ENCODE measurements at places on chromosomes 5 and 9.

- peak; percentile 66 for DNase-seq
Observed at GRCh38 chr9:135939351-135940265, 21.6 kb downstream of the UBAC1 start.

- DNase-seq, result no peak
Observed at GRCh38 chr5:166906991-166907713, 1384.3 kb upstream of the WWC1 start.

- no peak for DNase-seq
Observed at GRCh38 chr5:67361932-67362729, 165.5 kb upstream of the CD180 start.

DNA sequence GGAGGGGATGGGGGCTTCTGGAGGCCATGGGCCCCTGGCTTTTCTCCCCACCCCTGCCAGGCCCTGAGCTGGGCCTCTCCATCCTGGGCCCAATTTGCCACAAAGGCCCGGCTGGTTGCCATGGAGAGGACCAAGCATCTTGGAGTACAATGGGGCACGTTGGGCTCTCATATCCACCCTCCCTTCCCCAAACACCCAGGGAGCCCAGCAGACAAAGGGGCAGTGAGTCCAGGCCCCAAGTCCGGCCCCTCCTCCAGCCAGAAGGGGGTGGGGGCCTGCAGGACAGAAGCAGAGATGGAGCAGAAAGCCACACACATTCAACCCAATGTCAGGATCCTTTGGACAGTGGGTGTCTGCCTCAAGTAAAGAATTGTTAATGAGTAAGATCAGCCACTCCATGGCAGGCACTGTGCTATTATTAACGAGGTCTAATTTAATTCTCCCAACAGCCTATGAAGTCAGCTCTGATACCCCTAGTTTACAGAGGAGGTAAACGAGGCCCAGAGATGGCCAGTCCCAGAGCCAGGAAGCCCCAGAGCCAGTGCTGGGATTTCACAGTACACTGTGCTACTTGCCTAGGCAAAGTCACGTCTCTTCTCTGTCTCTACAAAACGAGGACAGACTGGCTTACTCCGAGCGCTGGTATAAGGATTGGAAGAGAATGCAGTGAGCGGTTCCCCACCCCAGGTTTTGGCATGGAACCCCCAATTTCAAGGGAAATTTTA is 2.3 kb downstream of the CRB2 start:
- no peak for DNase-seq

DNA sequence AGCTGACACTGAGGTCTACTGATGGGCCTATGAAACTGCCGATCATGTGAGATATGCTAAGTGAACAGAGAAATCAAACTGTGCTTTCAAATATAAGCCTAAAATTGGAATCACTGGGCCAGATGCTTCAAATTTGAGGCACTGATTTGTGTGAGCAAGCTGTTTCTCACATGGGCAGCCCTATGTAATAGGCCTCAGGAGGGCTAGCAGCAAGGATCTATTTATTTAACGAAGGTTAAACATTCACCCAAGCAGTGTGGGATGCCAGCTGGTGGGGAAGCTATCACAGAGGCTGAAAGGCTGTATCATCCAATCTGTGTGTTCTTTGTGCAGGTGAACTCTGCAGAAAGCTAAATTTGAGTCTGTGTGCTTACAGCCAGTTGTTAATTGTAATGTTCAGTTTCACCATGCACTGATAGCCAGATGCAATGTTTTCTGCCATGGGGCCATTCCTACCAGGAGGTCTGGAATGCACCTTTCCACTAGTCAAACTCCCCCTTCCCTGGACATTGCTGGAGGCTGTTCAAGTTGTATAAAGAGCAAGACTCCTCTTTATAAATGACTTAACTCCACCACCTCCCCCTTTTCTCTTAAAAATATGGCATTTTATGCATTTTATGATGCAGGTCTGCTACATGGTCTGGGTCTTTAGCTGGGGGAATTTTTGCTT is 228.9 kb downstream of the SH3GL2 start:
- DNase-seq, result no peak

DNA sequence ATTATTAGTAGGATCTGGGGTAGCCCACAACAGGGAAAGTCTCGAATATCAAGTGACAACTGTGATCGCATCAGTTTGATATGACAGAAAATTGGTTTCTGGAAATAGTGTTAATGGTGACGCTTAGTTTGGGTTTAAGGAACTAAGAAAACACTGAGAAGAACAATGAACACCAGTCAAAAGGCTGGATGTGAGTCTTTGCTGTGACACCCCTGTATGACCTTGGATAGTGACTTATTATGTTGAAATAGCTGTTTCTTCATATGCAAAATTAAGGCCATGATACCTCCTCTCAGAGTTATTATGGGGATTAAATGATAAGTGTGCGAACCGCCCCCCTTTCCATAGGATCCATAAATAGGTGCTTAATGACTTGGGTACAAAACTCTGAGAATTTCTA is 926 bp downstream of the DNAJC25 start:
- DNase-seq, result no peak

DNA sequence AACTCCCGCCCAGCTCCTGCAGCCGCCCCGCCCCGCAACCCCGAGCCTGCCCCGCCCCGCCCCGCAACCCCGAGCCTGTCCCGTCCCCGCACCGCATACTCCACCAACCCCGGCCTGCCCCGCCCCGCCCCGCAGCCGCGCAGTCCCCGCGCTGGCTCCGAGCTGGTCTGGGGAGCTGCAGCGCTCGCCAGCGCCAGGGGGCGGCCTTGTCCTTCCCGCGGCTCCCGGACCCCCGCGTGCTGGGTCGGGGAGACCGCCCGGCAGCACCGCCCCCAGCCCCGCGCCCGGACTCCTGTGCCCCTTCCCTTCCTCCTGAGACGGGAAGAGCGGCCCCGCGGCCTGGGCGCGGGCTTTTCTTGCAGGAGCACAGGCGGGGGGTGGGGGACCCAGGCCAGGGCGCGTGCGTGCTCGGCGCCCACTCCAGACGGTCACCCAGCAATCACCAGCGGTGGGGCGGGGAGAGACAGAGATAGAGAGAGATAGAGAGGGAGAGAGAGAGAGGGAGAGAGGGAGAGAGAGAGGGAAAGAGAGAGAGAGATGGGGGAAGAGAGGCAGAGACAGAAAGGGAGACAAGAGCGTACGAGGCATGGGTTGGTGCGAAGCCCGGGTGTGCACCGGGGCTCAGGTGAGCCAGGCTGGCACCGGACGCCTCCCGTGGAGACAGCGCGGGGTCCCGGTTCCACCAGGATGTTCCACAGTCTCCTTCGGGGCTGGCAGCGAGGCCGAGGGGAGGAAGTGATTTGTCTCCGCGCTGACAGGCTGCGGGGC is 14.7 kb upstream of the TMEM250 start:
- DNase-seq, result peak; percentile 30

GRCh38 chr5:76946090-76946489 is 6.8 kb upstream of the CRHBP start:
- no peak for DNase-seq

DNA sequence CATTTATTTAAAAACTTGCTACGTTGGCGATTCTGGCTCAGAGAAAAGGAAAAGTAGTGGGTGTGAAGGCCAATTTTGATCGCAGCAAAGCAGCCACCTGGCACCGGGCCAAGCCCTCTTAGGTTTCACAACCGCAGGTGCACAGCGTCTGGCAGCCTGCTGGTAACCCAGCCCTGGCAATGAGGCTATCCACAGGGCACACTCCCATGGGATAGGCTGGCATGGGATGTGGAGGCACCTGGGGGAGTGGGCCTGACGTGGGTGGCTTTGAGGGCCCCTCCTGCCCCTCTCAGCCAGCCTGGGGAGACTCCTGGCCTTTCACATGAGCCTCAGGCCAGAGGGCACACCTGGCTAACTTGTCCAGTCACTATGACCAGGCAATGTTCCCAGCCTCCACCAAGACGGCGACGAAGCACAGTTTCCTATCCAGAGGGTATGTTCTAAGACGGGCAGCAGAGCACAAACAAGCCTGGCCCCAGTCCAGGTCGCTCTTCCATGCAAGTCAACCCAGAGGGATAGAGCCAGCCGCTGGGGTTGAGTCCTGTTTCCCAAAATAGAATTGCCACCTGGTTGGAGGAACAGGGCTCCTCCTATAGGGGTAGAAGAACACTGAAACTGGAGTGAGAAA is 19.0 kb downstream of the CMBL start:
- peak; percentile 30 for DNase-seq

GRCh38 chr5:141850244-141850768 is 27.9 kb downstream of the PCDH1 start:
- DNase-seq, result peak; percentile 25

- no peak for DNase-seq
Observed at GRCh38 chr5:89228355-89228754, 345.4 kb upstream of the MEF2C start.

GRCh38 chr5:57450991-57451876 is 31.4 kb downstream of the ACTBL2 start:
- no peak for DNase-seq

- no peak for DNase-seq
Observed at GRCh38 chr5:175773534-175774070, 97.8 kb upstream of the CPLX2 start.

DNA sequence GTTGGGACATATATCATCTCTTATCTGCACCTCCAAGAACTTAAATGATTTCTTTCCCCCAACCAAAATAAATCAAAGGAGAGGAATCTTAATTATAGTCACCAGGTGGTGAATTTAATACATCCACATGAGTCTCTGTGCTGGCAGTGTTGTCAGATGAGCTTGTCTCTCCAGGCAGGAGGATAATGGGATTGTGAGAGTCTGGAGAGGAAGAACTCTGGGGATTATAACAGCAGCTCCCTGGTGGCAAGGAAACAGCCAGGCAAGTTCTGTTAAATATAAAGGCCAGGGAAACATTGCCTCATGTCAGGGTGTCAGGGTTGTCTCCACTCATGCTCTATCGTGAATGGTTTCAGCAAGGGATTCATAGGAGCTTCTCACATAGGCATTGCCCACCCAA is 80.8 kb downstream of the TLR4 start:
- no peak for DNase-seq

DNA sequence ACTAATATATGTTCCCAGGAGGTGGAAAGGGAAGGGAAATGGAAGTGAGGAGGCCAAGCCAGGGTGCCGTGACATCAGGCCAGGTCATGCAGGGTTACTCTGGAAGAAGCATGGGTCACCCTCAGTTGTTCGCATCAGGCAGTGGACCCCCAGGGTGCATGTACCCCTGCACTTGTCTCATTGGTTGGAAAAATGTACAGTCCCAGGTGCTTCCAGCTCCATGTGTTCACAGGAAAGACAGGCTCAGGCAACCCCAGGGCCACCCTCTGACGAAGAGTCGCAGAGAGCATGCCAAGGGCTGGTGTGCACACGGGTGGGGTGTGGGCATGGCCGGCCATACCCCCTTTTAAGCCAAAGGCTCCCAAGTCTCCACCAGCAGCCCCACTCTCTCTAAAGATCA is 208.9 kb downstream of the AOPEP start:
- no peak for DNase-seq

DNA sequence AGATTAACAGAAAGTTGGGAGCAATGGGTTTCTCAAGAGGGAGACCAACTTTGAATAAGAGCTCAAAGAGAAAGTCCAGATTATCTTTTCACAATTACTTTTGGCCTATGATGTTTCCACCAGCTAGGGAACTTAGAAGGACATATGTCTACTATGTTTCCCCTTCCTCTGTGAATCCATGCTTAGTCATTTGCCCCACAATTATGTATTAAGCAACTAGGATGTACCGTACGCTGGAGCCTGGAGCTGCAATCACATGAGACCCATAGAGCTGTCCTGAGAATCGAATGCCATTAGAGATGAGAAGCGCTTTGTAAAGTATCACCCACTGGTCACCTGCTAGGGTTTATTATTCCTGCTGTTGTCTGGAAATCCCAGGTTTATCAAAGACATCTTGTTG is 78.8 kb downstream of the PDE6A start:
- DNase-seq, result no peak

GRCh38 chr5:1536322-1536845 is 12.6 kb upstream of the LPCAT1 start:
- peak; percentile 84 for DNase-seq

- no peak for DNase-seq
Observed at GRCh38 chr9:33249087-33249658, 9.2 kb downstream of the SPINK4 start.
